ENCODE measurements at places on chromosomes 11 and 22.

DNA sequence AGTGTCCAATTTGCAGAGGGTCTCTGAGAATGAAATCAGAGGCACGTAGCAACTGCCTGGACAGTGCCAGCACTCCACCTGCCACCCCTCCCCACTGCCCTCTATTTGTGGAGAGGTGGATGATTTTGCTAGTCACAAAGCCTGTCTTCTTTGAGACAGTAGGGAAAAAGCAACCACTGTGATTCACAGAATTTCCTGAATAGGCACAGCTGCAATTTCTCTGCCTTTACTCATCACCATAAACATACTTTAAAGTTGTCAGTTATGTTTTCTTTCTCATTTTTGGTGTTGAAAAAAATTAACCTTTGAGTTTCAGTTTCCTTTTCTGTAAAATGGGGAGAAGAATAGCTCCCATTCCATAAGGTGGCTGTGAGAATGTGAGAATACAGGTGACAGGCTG, 134.3 kb downstream of the TEAD1 start:
- DNase-seq = no peak

GRCh38 chr22:49885881-49886280, 32.2 kb downstream of the ZBED4 start:
- DNase-seq = no peak

GRCh38 chr11:61079416-61080150, 22.7 kb upstream of the CD5 start:
- no peak for DNase-seq

- no peak for DNase-seq
These were observed 8.1 kb downstream of the UPK3A start for GRCh38 chr22:45292731-45293442.

- no peak for DNase-seq
These were observed 37.9 kb downstream of the NECTIN1 start for GRCh38 chr11:119691020-119691666.

DNA sequence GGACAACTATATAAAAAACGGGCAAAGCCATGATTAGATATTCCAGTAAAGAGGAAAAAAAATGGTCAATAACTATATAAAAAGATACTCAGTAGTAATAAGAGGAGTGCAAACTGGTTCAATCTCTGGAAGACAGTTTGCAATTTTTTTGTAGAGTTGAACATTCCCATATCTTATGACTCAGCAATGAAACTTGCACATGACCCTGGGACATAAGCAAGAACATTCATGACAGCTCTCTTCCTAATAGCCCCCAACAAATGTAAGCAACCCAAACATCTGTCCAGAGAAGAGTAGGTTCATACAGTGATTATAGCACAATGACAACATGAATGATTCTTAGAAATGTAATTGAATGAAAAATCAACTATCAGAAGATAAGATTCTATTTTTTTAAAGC, 21.8 kb upstream of the CSF2RB start:
- no peak for DNase-seq
